Bronchial smooth muscle cell (primary cell): ENCODE measurements at places on chromosomes 3 and 15. TPM values are rescaled to one million over a fixed set of nuclear protein-coding genes. Genes with fewer than 3 reads are reported as not detected.

MESP1 gene
- total RNA-seq, result 0.17 and 0.79 TPM in 2 replicates

ST8SIA2 gene
- total RNA-seq, result not detected in 2 replicates

IL5RA gene
- under 0.01 TPM in 1 of 2 replicates, not detected in the other for total RNA-seq

GCHFR gene
- total RNA-seq, result 1.6 and 6.3 TPM in 2 replicates

CAMP gene
- total RNA-seq, result 0.26 TPM in 1 of 2 replicates, not detected in the other

A4GNT gene
- total RNA-seq, result not detected in 2 replicates

TNNC1 gene
- 0.43 and 0.63 TPM in 2 replicates for total RNA-seq

NOX5 gene
- total RNA-seq, result 0.63 and 1.8 TPM in 2 replicates

GOLGA6C gene
- total RNA-seq, result not detected in 2 replicates

CCDC191 gene
- total RNA-seq, result 1.7 and 2.7 TPM in 2 replicates

AGBL1 gene
- not detected in 2 replicates for total RNA-seq

EXD1 gene
- under 0.01 TPM in 1 of 2 replicates, not detected in the other for total RNA-seq

LRRC15 gene
- 0.26 and 2.7 TPM in 2 replicates for total RNA-seq

COLQ gene
- 0.43 and 0.95 TPM in 2 replicates for total RNA-seq

LDHAL6B gene
- total RNA-seq, result not detected in 2 replicates

PYGO1 gene
- 6.3 and 7.4 TPM in 2 replicates for total RNA-seq

THSD4 gene
- total RNA-seq, result 13.9 and 18.8 TPM in 2 replicates

NR2E3 gene
- 0.09 and 0.47 TPM in 2 replicates for total RNA-seq

PEAK1 gene
- total RNA-seq, result 43.9 and 48.1 TPM in 2 replicates

XCR1 gene
- under 0.01 TPM in 1 of 2 replicates, not detected in the other for total RNA-seq

RPP25 gene
- 0.34 and 1.4 TPM in 2 replicates for total RNA-seq

ZNF662 gene
- total RNA-seq, result 1.3 and 2.0 TPM in 2 replicates

CFAP161 gene
- total RNA-seq, result 0.16 and 0.17 TPM in 2 replicates

FANCD2OS gene
- not detected in 2 replicates for total RNA-seq

SERPINI2 gene
- total RNA-seq, result not detected in 2 replicates

ROPN1B gene
- not detected in 2 replicates for total RNA-seq

ZNF660 gene
- total RNA-seq, result 1.4 and 2.1 TPM in 2 replicates

CTDSPL2 gene
- total RNA-seq, result 45.4 and 66.9 TPM in 2 replicates

CCR9 gene
- total RNA-seq, result not detected in 2 replicates

PLA2G4F gene
- total RNA-seq, result under 0.01 TPM in 1 of 2 replicates, not detected in the other

GOLGA6L9 gene
- total RNA-seq, result 1.7 and 2.7 TPM in 2 replicates

PLSCR2 gene
- total RNA-seq, result 0.32 TPM in 1 of 2 replicates, not detected in the other

FOXB1 gene
- not detected in 2 replicates for total RNA-seq

CLRN1 gene
- total RNA-seq, result not detected in 2 replicates

SHC4 gene
- total RNA-seq, result 4.2 and 5.0 TPM in 2 replicates

CYP8B1 gene
- not detected in 2 replicates for total RNA-seq

ACAD9 gene
- total RNA-seq, result 30.7 and 36.7 TPM in 2 replicates

EPHB1 gene
- total RNA-seq, result 0.34 and 0.63 TPM in 2 replicates

CELF6 gene
- 0.26 and 0.47 TPM in 2 replicates for total RNA-seq

MITF gene
- total RNA-seq, result 16.2 and 16.7 TPM in 2 replicates

CALML4 gene
- total RNA-seq, result 1.2 and 2.7 TPM in 2 replicates

ALG1L2 gene
- not detected in 2 replicates for total RNA-seq

WNT5A gene
- total RNA-seq, result 7.3 and 16.4 TPM in 2 replicates

RSL24D1 gene
- total RNA-seq, result 83.9 and 85.8 TPM in 2 replicates

PTPRG gene
- total RNA-seq, result 28.7 and 32.6 TPM in 2 replicates

DUOX1 gene
- total RNA-seq, result under 0.01 and 0.16 TPM in 2 replicates

RGMA gene
- total RNA-seq, result 1.1 and 1.9 TPM in 2 replicates
